Right cardiac atrium (tissue), 5 donors: ENCODE measurements at places on chromosomes 12 and 14. TPM values are rescaled to one million over a fixed set of nuclear protein-coding genes. Genes with fewer than 3 reads are reported as not detected.

The MMP14 gene
- 48.6 TPM for total RNA-seq

The CD69 gene
- 1.3 TPM for total RNA-seq

The PPM1H gene
- 3.2 TPM for total RNA-seq

The NANOG gene
- total RNA-seq, result not detected

The DDX55 gene
- total RNA-seq, result 8.1 TPM

The GPR68 gene
- 0.63 TPM for total RNA-seq

The ALX1 gene
- not detected for total RNA-seq

The CELA1 gene
- total RNA-seq, result not detected

The SDS gene
- 0.34 TPM for total RNA-seq

The SDR9C7 gene
- total RNA-seq, result 0.12 TPM

The MOK gene
- total RNA-seq, result 11.4 TPM

The TAS2R19 gene
- total RNA-seq, result 2.9 TPM

The AJUBA gene
- 6.8 TPM for total RNA-seq

The SLC5A8 gene
- not detected for total RNA-seq

The RNU6-7 gene
- total RNA-seq, result not detected

The KRT73 gene
- not detected for total RNA-seq

The FMNL3 gene
- total RNA-seq, result 19.0 TPM

The HOXC12 gene
- not detected for total RNA-seq

The ZNF891 gene
- 1.5 TPM for total RNA-seq

The HVCN1 gene
- total RNA-seq, result 12.6 TPM

The GLT8D2 gene
- total RNA-seq, result 8.7 TPM

The UTP20 gene
- total RNA-seq, result 5.7 TPM

The ATF7IP gene
- total RNA-seq, result 77.7 TPM

The LHX5 gene
- not detected for total RNA-seq

The ARHGAP9 gene
- 4.8 TPM for total RNA-seq

The IFI27 gene
- total RNA-seq, result 155 TPM

The JPH4 gene
- 0.33 TPM for total RNA-seq

The APOF gene
- not detected for total RNA-seq

The SLC17A8 gene
- total RNA-seq, result 0.09 TPM

The SOCS4 gene
- 19.7 TPM for total RNA-seq

The SLCO1C1 gene
- 0.47 TPM for total RNA-seq

The CYP27B1 gene
- 0.22 TPM for total RNA-seq

The NCKAP5L gene
- 23.2 TPM for total RNA-seq

The SERPINA10 gene
- not detected for total RNA-seq
